ENCODE measurements at places on chromosomes 1 and 21. TPM values are rescaled to one million over a fixed set of nuclear protein-coding genes. Genes with fewer than 3 reads are reported as not detected.

The EFNA3 gene
- 0.50 TPM for total RNA-seq

The CENPL gene
- total RNA-seq = 15.6 TPM

The GFI1 gene
- total RNA-seq = 0.11 TPM

The TCEA3 gene
- total RNA-seq = 6.8 TPM

The TPTE gene
- not detected for total RNA-seq
